Cortex of kidney (tissue), 1 donor: ENCODE measurements at places on chromosomes 5 and 9.

DNA sequence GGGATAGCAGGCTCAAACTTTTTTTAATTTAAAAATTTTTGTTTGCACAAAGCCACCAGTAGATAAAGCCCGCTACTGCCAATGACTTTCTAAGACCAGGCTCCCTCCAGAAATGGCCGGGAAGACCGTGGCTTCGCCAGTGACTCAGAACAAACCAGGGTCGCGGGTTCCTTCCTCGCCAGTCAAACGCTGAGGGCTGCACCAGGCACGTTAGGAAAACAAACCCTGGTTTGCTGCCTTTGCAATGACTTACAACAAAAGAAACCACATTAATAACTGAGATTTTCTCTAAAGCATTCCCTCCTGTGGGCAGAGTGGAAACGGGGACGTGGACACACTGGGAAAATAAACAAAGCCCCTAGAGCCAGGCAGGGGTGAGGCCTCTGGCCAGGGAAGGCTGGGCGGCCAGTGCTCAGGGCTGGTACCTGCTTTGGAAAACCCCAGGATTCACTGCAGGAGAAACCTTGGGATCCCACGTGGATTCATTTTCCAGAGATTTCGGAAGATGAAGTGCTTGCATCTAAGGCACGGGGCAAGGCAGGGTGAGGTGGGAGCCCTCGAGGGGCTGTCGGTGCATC lies 3.8 kb downstream of the PRRX2 start:
- no peak for DNase-seq

DNA sequence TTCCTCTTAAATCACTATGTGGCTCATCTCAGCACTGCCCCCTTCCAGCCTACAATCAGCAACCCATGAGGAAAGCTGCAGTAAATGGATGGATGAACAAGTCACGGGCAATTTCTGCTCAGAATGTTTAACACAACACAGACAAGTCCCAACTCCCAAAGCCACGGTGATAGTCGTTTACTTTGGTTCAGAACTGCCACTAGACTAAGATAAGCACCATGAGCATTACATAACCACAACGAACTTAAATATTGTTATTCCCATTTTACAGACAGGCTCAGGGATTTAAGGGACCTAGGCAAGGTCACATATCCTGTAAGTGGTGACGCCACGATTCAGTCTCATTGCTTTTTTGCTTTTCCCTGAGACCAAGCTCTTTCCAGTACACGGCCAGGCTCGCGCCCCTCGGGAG lies 2.0 kb upstream of the SMIM27 start:
- no peak for DNase-seq

GRCh38 chr9:109604781-109605180 lies 106.7 kb upstream of the PTPN3 start:
- no peak for DNase-seq

GRCh38 chr9:132008855-132009812 lies 70.5 kb downstream of the MED27 start:
- no peak for DNase-seq

DNA sequence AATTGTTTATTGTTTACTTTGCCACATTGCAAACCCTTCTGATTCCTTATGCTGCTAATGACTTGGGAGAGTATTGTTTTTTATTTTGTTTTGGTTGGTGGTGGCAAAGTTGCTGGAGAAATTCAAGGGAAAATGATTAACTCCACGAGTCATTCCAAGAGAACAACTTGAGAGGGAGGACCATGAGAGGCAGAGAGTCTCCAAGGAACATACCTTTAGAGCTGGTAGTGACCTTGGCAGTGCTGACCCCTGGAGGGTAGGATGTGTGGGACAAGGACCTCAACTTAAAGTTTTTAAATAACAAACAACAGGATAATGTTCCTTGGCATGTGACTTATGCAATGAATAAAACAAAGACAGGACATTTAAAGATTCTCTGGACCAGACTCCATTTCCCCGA lies 139.7 kb downstream of the LRRC70 start:
- DNase-seq = no peak

GRCh38 chr9:76521906-76522305 lies 62.9 kb downstream of the GCNT1 start:
- DNase-seq = no peak
